Activated T-cell treated with anti-CD3 and anti-CD28 coated beads for 24 hours (primary cell): ENCODE measurements at places on chromosomes 2 and 18.

- no peak for DNase-seq
Measured at GRCh38 chr2:168796583-168797285, 5.7 kb upstream of the NOSTRIN start.

DNA sequence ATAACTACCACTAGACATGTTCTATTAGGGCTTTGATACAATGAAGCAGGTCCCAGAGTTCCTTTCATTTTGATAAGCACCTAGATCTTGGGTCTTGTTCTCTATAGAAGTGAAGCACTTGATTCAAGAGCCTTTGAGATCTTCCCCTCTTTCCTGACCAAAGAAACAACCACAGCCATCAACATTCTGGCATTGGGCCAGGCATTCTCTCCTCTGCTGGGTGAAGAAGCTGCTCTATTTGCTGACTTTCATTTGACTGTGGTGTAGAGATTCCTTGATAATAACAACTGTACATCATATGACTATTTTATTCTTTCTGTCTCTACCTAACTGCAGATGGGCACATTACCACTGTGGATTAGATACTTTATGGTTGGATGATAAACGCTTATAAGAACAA lies 96.6 kb upstream of the LYPD1 start:
- DNase-seq, result no peak

DNA sequence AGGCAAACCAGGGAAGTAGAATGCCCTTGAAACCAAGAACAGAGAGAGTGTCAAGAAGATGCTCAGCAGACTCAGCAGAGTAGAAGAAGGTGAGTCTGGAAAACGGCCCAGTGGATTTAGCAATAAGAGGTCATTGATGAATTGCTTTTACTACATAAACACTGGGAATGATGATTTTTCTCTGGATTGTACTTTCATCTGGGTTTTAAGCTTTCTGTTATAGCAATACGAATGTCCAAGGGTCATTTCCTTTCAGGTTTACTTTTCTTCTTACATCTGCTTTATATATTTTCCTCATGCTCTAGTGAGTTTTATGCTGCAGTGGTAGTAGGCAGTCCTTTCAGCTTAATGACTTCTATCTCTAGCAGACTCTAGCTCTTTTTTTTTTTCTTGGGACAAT lies 16.9 kb downstream of the EML6 start:
- no peak for DNase-seq

DNA sequence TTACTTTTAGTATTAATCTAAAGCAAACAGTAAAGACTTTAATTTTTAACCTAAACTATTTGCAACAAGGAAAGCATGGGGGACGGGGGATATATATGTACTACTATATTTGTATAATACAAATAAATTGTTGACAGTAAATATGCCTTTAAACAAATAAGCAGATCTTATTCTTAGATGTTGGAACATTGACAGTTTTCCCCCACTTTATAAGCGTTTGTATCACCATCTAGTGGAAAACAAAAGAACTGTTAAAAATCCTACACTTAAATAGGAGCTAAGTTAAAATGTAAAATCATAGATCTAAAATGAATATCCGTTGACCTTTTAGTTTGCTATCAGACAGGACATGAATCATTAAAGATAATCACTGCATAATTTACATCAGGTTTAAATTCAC lies 50.0 kb downstream of the RBBP8 start:
- DNase-seq, result no peak

- no peak for DNase-seq
Measured at GRCh38 chr2:120447127-120447785, 101.3 kb downstream of the INHBB start.

- no peak for DNase-seq
Measured at GRCh38 chr2:143730155-143730952, 601.1 kb downstream of the ARHGAP15 start.

- DNase-seq, result no peak
Measured at GRCh38 chr2:156908825-156909224, 348.7 kb upstream of the GALNT5 start.

DNA sequence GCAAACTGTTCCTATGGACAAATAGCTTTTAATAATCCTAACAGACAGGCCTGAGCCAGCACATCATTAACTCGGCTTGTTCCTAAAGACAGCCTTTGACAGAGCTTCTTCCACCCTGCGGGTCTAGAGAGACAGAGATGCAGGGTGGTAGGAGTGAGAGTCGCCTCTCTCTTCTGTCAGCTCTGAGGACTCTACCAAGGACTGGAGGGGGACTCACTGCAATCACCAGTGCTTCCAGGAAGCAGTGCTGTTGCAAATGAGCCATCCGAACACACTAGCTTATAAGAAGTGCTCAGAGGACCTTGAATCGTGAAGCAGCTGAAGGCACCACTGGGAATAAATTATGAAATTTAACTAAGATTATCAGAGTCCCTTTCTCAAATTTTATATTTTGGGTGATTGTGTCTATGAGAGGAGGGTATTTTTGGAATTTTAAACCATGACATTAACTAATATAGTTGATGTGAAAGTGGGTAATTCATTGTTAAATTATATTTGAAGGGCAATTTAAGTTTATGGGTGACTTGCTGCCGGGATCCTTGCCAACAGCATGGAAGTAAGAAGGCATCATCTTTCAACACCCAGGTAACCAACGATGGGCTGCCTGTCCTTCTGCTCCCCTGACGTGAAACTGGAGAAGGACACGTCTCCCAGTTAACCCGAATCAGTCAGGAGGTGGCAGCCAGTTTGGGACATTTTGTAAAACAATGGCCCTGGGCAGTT lies 43.6 kb upstream of the PXDN start:
- DNase-seq, result no peak

DNA sequence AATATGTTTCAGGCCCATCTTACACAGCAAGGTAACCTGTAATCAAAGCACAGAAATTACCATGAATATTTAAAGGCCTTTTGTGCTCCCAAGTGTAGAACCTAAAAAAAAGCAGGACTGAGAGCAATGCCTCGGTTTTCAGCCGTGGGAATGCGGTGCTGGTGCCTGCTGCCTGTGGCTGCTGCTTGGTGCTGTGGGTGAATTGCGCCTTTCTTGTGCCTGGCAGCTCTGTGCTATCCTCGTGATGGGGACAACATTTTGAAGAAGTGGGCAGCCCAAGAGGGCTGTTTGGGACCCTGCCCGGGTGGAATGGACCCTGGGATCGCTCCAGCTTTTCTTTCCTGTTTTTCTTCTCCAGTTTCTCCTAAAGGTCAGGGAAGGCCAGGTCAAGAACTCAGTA lies 91.2 kb downstream of the ASAP2 start:
- no peak for DNase-seq

GRCh38 chr2:53660886-53661285 lies 106.7 kb upstream of the CHAC2 start:
- no peak for DNase-seq

GRCh38 chr2:148913061-148913460 lies 38.0 kb downstream of the KIF5C start:
- no peak for DNase-seq

DNA sequence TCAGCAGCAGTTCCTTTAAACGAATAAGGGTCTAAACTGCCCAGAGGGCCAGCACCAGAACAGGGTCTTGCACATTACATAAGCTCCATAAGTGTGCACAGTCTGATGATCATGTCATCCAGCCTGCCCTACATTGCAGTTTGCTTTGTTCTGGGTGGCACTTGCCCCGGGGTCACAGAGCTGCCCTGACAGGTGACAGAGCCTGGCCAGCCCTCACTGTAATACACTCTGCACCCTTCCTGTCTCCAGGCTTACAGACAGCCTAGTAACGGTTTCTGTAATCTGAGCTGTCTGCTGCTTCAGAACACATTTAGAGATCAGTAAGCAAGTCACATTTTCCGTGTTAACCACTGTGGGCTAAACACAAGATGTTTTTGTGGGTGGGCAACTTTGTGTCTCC lies 213.3 kb downstream of the FAM210A start:
- DNase-seq, result no peak

- no peak for DNase-seq
Measured at GRCh38 chr18:30917651-30918050, 124.9 kb downstream of the DSC3 start.

DNA sequence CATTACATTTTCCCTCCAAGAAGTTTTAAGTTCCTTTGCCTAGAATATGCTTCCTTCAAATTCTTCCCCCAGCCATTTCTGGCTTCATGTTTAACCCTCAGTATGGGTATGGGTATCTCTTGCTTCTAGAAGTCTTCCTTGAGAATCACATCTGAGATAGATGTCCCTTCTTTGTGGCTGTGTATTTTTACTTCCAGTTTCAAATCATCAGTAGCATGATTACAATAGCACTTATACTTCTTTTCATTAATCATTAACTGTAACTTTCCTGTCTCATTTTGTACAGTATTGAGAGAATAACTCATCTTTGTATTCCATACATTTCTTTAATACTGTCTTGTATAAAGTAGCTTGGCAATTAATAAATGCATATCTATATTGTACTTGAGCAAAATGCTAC lies 17.3 kb upstream of the PDE1A start:
- no peak for DNase-seq

GRCh38 chr2:3299703-3300102 lies 77.9 kb downstream of the EIPR1 start:
- no peak for DNase-seq

DNA sequence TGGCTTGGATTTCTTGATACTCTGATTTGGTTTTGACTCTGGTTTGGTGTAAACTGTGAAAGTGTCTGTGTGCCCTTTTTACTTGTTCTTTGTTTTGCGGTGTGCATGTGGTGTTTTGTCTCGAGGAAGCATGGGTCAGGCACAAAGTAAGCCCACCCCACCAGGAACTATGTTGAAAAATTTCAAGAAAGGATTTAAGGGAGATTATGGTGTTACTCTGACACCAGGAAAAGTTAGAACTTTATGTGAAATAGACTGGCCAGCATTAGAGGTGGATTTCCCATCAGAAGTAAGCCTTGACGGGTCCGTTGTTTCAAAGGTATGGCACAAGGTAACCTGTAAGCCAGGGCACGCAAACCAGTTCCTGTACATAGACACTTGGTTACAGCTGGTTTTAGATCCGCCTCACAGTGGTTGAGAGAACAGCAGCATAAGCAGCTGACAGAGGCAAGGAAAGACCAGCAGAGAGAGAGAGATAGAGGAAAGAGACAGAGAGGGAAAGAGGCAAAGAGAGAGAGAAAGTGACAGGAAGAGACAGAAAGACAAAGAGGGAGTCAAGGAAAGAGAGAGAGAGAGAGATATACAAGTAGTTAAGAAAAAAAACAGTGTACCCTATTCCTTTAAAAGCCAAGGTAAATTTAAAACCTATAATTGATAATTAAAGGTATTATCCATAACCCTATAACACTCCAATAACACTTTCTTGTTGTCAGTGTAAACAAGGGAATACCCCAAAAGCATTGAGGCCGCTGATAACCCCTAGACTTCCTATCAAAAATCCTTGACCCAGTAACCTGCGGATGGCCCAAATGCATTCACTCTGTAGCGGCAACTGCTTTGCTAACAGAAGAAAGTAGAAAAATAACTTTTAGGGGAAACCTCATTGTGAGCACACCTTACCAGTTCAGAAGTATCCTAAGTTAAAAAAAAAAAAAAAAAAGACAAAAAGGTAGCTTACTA lies 42.6 kb downstream of the TFPI start:
- no peak for DNase-seq

GRCh38 chr2:58051445-58051844 lies 4.8 kb downstream of the VRK2 start:
- DNase-seq, result no peak

- DNase-seq, result no peak
Measured at GRCh38 chr2:169065864-169066517, 3.4 kb upstream of the DHRS9 start.

- peak; percentile 28 for DNase-seq
Measured at GRCh38 chr2:160042054-160042453, 20.4 kb downstream of the PLA2R1 start.

GRCh38 chr2:65227020-65227455 lies 593 bp upstream of the ACTR2 start:
- no peak for DNase-seq

DNA sequence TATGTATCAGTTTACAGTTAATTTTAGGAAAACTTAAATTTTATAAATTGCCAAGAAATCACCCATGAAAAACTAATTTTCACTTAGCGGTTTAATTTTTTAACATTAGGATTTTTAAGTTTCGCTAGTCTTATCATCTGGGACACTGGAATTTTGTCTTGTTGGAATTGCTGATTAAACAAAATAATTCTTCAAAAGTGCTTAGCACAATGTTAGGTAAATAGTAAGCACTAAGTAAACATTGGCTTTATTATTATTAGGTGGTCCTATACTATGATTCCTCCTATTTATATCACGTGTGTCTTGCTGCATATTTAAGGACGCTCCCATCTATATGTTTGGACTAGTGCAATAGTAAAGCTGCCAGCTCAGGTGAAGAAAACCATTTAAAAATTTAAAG lies 54.6 kb upstream of the MAP4K3 start:
- no peak for DNase-seq

- DNase-seq, result no peak
Measured at GRCh38 chr2:111691164-111691875, 192.7 kb downstream of the ANAPC1 start.

- no peak for DNase-seq
Measured at GRCh38 chr2:174522553-174522952, 35.7 kb upstream of the GPR155 start.

GRCh38 chr2:165205865-165206264 lies 2.0 kb upstream of the SCN3A start:
- no peak for DNase-seq

DNA sequence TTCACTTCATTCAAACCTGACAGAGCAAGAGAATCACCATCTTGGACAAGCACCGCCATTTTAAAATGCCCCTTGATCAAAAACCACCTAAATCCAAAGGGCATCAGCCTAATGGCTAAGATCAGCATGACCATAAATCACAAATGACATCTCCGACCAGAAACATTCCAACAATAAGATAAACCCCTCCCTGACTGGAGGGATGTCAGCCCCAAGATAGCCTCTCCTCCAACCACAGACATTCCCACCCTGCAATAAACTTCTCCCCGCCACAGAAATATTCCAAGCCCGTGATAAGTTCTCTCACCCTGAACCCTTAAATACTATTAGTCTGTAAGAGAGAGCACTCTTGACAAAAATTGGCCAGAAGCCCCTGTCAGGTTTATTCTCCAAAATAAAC lies 21.6 kb upstream of the LYPD1 start:
- DNase-seq, result no peak

DNA sequence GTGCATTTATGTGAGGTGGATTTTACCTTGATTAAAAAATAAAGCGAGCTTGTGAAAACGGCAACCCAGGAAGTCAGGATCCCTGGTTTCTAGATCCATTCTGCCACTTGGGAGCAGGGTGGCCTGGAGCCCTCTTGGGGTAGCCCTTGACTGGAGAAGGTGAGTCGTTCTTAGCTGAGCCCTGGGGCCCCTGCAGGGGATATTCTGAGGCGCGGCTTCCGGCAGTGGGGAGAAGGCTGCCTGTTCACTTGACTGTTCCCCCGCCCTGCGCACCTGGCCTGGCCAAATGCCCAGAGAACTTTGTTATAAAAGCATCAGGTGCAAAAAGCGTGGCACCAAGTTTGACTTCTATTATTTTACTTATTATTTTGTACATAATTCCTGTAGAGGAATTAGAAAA lies 221.9 kb downstream of the DYSF start:
- DNase-seq, result no peak

DNA sequence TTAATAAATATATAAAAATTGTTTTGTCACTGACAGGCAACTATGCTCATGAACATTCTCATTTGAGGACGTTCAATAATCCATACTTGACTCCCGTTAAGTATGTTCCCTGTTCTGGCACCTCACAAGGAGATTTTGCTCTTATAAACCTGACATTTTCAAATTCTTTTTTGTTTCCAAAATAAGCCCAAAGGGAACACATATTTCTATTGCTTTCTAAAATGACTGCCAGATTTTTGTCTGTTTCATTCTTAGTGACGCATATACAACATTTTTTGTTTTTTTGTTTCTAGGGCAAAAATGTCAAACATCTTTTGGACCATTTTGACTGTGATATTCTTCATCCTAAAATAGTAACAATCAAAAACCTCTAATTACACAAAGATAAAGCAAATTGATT lies 50.5 kb downstream of the CYTIP start:
- DNase-seq, result no peak
